Motor neuron (in vitro differentiated cells): ENCODE measurements at places on chromosomes 6 and 20. TPM values are rescaled to one million over a fixed set of nuclear protein-coding genes. Genes with fewer than 3 reads are reported as not detected.

- ATAC-seq = no peak
These were observed 88.4 kb downstream of the RTN4IP1 start for GRCh38 chr6:106540907-106541306.

Gene HSPA1L
- total RNA-seq = 3.2 and 4.3 TPM in 2 replicates

- no peak for ATAC-seq
These were observed 57.9 kb upstream of the MANEA start for GRCh38 chr6:95519228-95520037.

- peak; percentile 74 for ATAC-seq
These were observed 58.2 kb upstream of the TRAF3IP2 start for GRCh38 chr6:111663692-111664564.

DNA sequence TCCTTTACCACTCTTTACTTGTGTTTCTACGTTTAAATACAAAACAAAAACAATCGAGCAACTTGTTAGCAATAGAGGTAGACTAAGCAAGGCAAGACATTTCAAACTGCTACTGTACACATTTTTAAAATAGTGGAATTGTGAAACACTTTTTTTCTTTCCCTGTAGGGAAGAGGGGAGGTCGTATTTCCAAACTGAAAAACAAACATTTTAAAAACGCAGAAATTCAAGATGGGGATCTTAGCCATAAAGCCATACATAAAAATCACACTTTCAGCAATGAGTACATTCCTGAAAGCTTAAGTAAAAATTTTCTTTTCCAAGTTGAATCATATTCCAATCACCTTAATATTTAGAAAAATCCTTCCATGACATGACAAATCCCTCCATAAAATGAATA lies 267.6 kb downstream of the LAMA2 start:
- no peak for ATAC-seq

Gene SLC35B3
- total RNA-seq = 11.7 and 13.9 TPM in 2 replicates

GRCh38 chr6:128494440-128494839 lies 26.0 kb downstream of the PTPRK start:
- no peak for ATAC-seq

Gene OR12D3
- not detected in 2 replicates for total RNA-seq

Gene OR12D1
- not detected in 2 replicates for total RNA-seq

DNA sequence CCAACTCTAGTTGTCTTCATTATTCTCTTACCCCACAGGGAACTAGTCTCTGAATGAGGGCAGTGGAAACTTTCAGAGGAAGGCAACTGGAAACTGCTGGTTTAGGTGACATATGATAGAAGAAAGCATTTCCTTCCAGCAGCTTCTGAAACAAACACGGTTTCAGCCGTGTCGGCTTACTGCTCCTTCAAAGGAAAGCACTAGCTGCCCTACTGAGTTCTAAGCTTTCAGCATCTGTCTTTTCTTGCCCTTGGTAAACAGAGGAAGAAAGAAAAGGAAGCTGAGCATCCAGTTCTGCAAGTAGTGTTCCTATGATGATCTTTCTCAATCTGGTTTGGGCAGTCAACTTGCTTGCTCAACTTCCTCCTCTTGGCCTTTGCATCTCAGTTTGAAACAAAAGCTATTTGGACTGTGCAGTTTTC lies 117.5 kb upstream of the CEP85L start:
- no peak for ATAC-seq
